Stimulated activated CD4-positive, alpha-beta T cell treated with anti-CD3 and anti-CD28 coated beads, Interleukin-15, amount 100 ng/mL, for 1 hour (primary cell): ENCODE measurements at places on chromosomes 1 and 21.

- no peak for DNase-seq
Measured at GRCh38 chr1:31368611-31369107, 4.2 kb downstream of the FABP3 start.

DNA sequence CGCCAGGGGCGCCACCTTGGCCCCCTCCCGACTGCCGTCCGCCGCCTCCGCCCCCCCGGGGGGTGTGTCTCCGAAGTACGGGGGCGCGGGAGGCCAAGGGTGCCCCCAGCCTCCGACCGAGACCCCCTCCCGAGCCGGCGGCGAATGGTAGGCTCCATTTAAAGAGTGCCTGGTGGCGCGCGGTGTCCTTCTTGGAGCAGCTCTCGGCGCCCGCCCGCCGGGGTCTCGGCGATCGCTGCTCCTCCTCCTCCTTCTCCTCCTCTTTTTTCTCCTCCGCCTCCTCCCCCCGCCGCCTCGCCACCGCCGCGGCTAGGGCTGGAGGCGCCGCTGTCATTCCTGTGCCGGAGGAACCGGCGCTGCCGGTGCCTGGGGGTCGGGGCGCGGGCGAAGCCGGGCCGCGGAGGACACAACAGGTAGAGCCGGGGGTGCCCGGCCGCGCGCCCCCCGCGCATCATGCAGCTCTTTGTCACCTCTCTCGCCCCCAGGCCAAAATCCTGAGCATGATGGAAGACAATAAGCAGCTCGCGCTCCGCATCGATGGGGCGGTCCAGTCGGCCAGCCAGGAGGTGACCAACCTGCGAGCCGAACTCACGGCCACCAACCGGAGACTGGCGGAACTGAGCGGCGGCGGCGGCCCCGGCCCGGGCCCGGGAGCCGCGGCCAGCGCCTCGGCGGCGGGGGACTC is at the start of gene KAZN:
Gene KAZN (plus strand): TSS at position 188 of the 685 bp plus-strand sequence.
- no peak for DNase-seq

- no peak for DNase-seq
Measured at GRCh38 chr1:158272681-158273080, 17.0 kb upstream of the CD1C start.

DNA sequence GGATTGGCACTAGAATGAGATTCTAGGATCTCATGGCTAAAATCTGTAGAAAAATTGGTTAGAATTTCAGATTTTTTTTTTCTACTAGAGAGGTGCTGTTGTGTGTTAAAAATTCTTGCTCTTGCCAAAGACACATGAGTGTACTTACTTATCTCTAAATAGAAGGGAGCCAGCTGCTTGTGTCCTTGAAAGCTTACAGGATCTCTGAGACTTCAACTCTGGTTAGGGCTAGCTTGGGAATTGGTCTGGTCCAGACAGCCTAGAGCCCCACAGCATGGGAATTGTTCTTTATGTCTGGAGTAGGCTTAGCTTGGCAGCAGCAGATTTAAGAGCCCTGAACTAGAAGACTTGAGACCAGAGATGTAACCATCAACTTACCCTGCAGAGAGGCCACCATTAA is 37.3 kb downstream of the MACO1 start:
- DNase-seq = no peak

- no peak for DNase-seq
Measured at GRCh38 chr1:185929776-185930175, 195.6 kb downstream of the HMCN1 start.

GRCh38 chr1:22727873-22728272 is 17.2 kb downstream of the EPHB2 start:
- DNase-seq = no peak

- no peak for DNase-seq
Measured at GRCh38 chr1:239125027-239125426, 261.3 kb upstream of the CHRM3 start.

GRCh38 chr1:111489604-111490003 is 13.8 kb downstream of the ADORA3 start:
- no peak for DNase-seq

- DNase-seq = no peak
Measured at GRCh38 chr1:177984136-177984525, 14.3 kb upstream of the SEC16B start.

DNA sequence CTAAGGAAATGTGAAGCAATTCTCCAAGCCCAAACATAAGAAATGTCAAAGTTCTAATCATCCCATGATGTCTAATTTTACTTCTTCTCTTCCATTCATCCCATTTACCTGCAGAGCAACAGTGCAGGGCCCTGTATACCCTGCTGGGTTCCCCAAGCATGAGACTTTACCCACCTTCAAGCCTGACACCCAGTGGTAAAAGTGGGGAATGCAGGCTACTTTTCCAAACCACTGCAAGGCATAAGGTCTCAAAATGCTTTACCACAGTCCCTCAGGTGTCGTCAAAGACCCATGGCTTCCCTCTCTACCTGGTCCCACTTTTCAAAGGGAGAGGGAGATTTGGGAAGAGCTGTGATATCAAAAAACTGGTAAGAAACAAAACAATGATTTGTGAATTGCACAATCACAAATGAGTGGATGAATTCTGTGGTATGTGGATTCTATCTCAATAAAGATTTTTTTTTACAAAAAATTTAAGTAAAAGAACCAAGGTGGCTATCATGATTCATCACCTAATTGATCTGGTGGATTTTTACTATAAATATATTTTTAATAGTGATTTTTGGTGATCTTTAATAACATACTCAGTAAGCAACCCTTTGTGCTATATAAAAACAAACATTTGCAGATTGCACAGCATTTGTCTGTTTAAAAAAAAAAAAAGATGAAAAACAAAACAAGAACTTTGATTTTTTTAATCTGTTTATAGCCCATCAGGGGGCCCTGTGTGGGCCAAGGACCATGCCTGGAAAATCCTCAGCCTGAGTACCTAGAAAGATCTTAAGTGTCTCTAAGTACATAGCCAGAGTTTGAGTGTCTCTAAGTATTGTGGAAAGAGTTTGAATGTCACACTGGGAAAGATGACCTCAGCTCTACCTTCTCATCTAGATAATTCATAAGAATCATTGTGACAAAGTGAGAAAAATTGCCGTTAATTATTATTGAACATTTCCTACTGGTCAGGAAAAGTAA is 73.1 kb upstream of the GJB5 start:
- DNase-seq = no peak

- no peak for DNase-seq
Measured at GRCh38 chr1:184199438-184200085, 148.0 kb downstream of the TSEN15 start.

DNA sequence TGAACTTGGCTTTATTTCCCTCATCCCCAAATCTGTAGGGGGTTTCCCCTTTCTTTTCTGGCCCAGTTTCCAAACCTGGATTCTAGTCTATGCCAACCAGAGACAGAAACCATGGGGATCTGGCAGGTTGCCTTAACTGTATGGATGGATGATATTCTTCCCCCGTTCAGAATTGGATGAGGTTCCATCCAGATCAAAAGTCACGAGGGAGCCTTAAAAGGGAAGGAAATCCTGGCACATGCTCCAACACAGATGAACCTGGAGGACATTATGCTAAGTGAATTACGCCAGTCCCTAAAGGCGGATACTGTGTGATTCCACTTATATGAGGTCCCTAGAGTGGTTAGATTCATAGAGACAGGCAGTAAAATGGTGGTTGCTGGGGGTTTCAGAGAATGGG is 124.4 kb downstream of the HUNK start:
- DNase-seq = no peak
